ENCODE measurements at places on chromosomes 12 and 14.

DNA sequence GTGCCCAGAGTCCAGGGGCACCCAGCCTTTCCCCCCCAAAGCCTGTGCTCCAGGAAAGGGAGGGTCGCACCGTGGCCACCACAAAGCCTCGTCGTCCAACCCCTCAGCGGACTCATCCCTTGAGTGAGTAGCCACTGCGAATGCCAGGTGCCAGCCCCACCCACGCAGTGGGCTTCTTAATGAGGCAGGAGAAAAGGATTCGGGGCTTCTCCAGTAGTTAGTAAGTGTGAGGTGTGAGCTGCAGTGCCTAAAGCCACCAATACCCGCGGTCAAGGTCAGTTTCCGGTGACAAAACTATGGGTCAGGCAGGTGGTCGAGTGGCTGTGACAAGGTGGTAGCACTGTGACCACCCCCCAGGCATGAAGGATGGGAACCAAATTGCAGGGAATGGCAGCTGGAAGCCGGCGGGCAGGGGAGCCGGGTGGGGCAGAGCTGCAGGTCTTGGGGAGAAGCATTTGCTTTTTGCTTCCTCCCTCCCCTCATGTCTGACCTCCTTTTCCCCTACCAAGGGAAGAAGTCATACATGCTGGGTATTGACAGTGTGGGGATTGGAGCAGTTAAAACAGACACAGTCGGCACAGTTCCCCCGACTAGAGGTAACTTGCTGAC is 8.0 kb downstream of the RAN start:
- DNase-seq, result no peak

- peak; percentile 4 for DNase-seq
These were observed 211.7 kb upstream of the FKBP4 start for GRCh38 chr12:2583091-2583497.

GRCh38 chr14:20823859-20824258 is 21.2 kb upstream of the RNASE1 start:
- DNase-seq, result no peak

GRCh38 chr12:3222306-3222705 is 145.1 kb downstream of the TSPAN9 start:
- DNase-seq, result no peak

GRCh38 chr14:20743556-20743955 is 2.1 kb upstream of the EDDM3A start:
- DNase-seq, result no peak

DNA sequence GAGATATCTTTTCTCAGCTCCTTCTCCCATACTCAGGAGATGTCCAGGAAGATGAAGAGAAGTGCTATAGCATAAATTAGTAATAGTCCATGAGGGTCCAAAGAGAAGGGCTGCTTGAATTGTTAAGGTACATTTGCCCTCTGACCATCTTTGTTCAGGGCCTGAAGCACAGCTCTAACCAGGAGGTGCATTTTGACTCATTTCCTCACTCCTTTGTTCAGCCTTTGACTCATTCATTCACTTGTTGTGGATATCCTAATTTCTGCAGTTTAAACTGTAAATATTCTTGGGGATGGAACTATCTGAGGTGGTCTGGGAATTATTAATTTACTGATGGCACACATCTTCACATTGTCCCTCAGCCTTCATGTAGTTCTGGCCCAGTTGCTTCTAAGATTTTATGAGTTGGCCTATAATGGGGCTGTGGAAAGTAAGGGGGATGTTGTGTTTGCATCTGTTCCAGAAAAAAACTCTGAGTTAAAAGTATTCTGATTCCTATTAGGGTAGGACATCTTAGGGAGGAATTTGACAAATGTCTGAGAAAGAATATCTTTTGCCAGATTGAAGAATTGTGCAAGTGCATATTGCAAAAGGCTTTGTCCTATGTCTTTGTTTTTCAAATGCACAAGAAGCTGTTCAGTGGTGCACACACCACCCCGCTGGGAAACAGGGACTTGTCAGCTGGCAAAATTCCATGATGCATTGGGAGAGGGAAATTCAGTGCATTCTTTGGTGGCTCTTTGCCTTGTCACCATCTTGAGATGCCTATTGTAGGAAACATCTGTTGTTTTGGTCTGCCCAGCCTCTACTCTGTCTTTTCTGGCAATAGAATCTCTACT is 22.1 kb downstream of the SMOC1 start:
- DNase-seq, result no peak

DNA sequence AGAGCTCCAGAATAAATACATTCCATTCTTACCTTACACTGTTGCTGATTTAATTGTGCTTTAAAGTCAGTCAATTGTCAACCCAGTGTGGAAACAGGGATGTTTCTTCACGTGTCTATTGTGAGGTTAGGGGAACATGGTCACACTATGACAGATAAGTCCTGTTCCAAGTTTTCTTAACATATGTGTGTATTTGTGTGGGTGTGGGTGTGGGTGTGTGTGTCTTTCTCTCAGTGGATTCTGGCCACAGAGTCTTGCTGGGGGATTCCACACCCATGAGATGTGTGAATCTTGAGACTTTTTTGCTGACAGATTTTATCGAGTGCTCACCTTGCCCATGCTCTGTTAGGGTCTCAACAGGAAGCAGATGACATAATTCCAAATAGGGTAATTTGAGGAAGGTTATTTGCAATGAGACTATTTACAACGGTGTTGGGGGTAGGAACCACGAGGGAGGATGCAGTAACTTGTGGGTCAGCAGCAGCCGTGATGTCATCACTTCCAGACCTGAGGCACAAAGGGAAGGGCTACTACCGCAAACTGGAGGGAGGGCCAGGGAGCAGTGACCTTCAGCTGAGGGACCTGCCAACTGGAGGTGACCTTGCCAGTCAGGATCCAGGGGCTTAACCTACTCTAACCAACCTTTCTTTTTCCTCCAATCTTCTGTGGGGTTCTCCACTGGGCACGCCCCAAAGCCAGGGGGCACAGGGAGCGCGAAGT is 1.9 kb upstream of the VRK1 start:
- no peak for DNase-seq

- DNase-seq, result no peak
These were observed 1.4 kb downstream of the PLD4 start for GRCh38 chr14:104925855-104926609.

DNA sequence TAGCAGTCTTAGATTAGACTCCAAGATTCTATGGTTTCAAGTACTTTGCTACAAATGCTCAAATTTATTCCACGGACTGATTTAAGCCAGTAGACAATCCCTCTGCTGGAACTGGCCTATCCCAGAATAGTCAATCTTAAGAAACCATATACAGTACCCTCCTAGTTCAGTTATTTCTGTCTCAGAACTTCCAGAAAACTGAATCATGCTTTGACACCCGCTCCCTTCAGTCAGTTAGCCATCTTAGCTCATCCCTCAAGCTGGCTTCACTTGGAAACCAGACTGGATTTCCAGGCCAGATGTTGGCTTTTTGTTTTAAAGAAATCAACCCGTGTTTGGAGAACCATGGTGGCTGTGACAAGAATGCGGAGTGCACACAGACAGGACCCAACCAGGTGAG is 125.5 kb downstream of the NT5DC3 start:
- no peak for DNase-seq

DNA sequence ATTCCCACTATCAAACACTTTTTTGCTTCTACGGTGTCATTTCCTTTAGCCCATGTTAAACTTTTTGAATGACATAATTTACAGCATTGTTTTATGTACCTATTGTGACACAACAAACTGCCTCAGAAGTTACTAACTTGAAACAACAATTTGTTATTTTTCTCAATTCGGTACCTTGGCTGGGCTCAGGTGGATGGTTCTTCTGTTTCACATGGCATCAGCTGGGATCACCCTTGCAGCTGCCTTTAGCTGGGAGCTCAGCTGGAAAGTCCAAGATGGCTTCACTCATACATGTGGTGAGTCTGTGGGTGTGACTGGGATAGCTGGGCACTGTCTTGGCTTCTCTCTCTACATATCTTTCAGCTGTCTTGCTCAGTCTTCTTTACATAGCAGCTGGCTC is 156.0 kb downstream of the GXYLT1 start:
- DNase-seq, result no peak

DNA sequence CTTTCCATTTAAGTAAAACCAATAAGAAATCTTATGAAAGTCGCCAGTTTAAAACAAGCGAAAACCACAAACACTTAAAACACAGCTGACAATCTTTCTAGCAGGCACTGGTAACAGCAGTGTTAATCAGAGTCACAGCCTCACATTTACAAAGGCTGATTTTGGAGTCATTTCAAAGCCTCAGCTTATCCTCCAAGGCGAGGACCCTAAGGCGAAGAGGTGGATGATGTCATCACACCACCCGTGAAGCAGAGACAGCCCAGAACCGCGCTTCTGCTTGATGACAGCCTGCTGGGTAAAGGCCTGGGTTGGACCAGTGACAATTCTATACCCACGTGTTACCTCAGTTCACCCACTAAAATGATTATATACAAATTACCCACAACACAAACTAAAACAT is 10.1 kb downstream of the GOLGA3 start:
- no peak for DNase-seq

- no peak for DNase-seq
These were observed 42.5 kb downstream of the DUSP6 start for GRCh38 chr12:89309815-89310214.

DNA sequence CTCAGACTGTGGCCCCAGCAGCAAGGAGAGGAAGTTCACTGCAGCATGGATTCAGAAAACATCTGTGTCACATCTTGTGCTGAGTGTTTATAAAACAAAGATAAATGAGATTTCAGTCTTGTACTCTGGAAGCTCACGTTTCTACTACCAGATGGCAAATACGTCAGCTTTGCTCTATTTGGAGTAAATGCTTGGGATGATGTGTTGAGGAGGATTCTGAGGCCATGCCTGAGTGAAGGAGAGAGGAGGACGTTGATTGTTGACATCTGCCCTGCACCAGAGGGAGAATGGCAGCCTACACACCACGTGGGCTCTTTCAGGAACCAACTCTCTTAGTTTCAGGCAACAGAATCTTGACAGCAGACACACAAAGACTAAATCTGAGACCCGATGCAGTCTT is 188.9 kb downstream of the TMEM132C start:
- DNase-seq, result no peak

DNA sequence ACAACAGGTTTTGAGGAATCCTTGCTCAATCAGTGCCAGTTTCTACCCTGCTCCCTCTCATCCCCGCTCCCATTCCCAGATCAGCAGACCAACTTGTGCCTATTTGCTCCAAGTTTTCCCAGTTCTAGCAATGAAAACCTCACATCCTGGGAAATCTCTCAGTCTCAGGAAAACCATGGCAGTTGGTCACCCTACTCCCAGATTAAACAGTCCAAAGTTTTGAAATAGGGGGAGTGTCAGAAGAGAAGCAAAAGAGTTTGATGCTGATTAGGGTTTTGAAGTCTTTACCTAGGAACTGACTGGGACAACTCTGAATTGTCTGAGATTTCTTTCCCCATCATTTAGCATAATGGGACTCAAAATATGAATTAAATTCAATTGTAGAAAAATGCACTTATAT is 95.8 kb upstream of the ARID2 start:
- no peak for DNase-seq

DNA sequence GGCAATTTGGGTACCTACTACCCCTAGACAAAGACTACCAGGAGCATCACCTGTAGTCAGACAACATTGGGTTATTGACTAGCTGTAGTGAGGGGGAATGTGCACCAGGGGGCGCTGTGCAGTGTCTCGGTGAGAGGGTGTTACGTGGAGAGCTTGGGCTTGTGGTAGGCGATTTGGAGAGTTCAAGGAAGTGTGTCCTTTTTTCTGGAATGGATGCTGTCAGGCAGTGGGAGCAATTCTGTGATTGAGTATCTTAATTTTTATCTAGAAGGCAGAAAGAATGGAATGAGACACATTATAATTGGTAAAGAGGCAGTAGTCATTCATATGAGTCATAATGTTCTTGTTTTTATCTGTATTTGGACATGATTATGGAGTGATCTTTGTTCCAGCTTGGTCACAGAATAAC is 187.7 kb downstream of the GALC start:
- DNase-seq, result peak; percentile 5

- DNase-seq, result no peak
These were observed 31.2 kb downstream of the FIGNL2 start for GRCh38 chr12:51817027-51817953.

- DNase-seq, result no peak
These were observed 184.4 kb downstream of the KIF26A start for GRCh38 chr14:104322531-104323366.

DNA sequence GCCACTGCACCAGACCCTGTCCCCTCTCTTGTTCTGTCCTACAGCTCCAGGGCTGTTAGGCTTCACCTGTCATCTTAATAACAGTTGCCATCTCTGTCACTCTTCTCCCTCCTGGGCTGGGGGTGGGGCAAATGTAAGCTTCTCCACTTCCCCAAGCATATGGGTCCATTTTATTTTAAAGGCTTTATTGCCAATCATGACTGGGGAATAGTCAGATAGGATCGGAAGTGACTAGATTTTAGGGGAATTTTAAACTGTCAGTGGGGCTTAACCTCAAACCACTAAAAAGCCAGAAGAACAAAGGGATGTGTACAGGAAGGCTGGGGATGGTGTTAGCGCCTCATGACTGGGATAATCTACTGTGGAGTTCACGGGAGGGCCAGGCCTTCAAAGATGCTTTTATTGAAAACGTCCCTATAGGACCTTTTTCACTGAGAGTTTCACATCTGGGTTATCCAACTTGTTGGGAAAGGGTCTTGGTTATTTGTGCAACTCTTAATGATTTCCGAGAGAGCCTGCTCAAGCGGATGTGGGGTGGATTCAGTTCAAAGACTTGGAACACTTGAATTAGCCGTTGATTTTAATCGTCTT is 41.6 kb downstream of the CHST11 start:
- DNase-seq, result peak; percentile 34

- no peak for DNase-seq
These were observed 220.6 kb upstream of the TMEM260 start for GRCh38 chr14:56358851-56359614.

- DNase-seq, result no peak
These were observed 61.3 kb downstream of the ARF6 start for GRCh38 chr14:49954171-49954631.

DNA sequence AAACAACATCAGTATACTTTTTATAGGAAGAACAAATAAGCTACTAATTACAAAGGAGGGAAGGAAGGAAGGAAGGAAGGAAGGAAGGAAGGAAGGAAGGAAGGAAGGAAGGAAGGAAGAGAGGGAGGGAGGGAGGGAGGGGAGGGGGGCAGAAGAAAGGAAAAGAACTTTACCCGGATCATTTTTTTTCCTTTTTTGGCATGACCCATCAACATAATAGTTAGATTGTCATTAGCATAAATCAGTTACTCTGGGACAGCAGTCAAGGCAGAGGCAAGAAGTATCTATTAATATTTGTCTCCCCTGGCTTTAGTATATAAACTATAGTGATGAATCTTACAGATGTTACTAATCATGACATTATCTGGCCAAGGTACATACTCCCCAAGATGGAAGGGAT is 35.2 kb upstream of the TSPAN8 start:
- no peak for DNase-seq

- DNase-seq, result no peak
These were observed 19.5 kb upstream of the HHIPL1 start for GRCh38 chr14:99625476-99625875.

- no peak for DNase-seq
These were observed 341.5 kb upstream of the FAR2 start for GRCh38 chr12:28807535-28807934.

GRCh38 chr14:35814371-35815005 is 5.4 kb upstream of the RALGAPA1 start:
- DNase-seq, result peak; percentile 78

- no peak for DNase-seq
These were observed 9.5 kb upstream of the RAB35 start for GRCh38 chr12:120125792-120126634.

- DNase-seq, result no peak
These were observed 287.5 kb downstream of the FOXN3 start for GRCh38 chr14:89129570-89129969.

Data from activated CD4-positive, alpha-beta T cell treated with anti-CD3 and anti-CD28 coated beads, Interleukin-2, amount 50 U/mL, for 4 hours (primary cell).